Hepatocyte (in vitro differentiated cells): ENCODE measurements at places on chromosomes 2 and 18. TPM values are rescaled to one million over a fixed set of nuclear protein-coding genes. Genes with fewer than 3 reads are reported as not detected.

Gene NEU2
- not detected in 2 replicates for total RNA-seq

Gene SKOR2
- total RNA-seq, result not detected in 2 replicates

DNA sequence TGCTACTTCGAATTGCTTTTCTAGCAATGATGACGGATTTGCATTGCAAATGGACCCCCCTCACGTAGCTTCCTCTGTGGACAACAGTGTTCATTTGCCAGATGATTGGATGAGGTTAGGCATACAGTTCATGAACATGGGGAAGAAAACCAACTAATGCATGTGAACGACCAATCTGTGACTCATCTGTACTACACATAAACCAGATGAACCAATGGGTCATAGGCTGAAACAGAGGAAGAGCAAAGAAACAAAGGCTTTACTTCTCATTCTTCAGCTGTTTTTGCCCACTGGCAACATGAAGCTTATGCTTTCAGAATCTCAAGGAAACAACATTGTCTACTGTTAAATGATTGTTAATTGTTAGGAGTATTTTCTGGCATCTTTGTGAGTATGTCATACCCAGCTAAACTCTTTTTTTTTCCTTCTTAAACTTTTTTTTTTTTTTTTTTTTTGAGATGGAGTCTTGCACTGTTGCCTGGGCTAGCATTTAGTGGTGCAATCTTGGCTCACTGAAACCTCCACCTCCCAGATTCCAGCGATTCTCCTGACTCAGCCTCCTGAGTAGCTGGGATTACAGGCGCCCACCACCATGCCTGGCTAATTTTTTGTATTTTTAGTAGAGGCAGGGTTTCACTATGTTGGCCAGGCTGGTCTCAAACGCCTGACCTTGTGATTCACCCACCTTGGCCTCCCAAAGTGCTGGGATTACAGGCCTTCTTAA, 35.5 kb downstream of the EFEMP1 start:
- H3K4me1 ChIP-seq, result no peaks in the 10 kb centered on the region
- no peak overlapping the region for H3K4me3 ChIP-seq
- H3K27ac ChIP-seq, result no peak overlapping the region
- no peaks in the 10 kb centered on the region for H3K36me3 ChIP-seq
- no peak for DNase-seq

- DNase-seq, result no peak
- H3K27me3 ChIP-seq, result no peaks in the 10 kb centered on the region
- H3K27ac ChIP-seq, result no peak overlapping the region
These were observed 754.0 kb upstream of the SOX11 start for GRCh38 chr2:4938206-4938605.

- H3K27me3 ChIP-seq, result no peaks in the 10 kb centered on the region
- no peaks in the 10 kb centered on the region for H3K36me3 ChIP-seq
- no peak overlapping the region for H3K4me3 ChIP-seq
- DNase-seq, result no peak
- no peak overlapping the region for H3K27ac ChIP-seq
- H3K4me1 ChIP-seq, result no peaks in the 10 kb centered on the region
These were observed 18.4 kb downstream of the GRP start for GRCh38 chr18:59238385-59238784.

GRCh38 chr2:203648273-203648672, 58.2 kb upstream of the CD28 start:
- H3K4me3 ChIP-seq, result no peak overlapping the region
- DNase-seq, result peak; percentile 30
- peak overlapping the region; percentile 33 for H3K27ac ChIP-seq
- H3K36me3 ChIP-seq, result no peaks in the 10 kb centered on the region
- no peaks in the 10 kb centered on the region for H3K27me3 ChIP-seq

DNA sequence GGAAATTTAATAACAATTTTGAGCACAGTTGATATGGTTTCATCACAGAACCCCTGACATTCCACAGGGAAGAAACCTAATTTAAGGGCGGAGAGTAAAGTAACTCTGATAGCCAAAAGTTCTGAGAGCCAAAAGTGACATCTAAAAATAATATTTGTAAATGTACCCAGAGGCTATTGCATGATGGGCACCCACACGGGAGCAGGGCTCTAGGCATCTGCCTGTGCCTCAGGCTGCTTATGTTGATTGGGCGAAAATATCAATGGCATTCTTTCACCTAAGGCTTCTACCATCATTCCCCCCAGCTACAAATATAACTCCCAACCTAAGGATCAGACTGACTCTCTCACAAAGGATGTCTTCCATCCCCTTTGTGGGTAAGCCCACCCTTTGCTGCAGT, 54.1 kb upstream of the PTPRM start:
- no peaks in the 10 kb centered on the region for H3K27me3 ChIP-seq
- H3K4me3 ChIP-seq, result no peak overlapping the region
- no peaks in the 10 kb centered on the region for H3K36me3 ChIP-seq
- H3K27ac ChIP-seq, result no peak overlapping the region

Gene HMSD
- 0.10 TPM in 1 of 2 replicates, not detected in the other for total RNA-seq

- peaks cover 39% of the 10 kb centered on the region for H3K4me1 ChIP-seq
- no peak for DNase-seq
- H3K36me3 ChIP-seq, result no peaks in the 10 kb centered on the region
These were observed 22.1 kb downstream of the CIB4 start for GRCh38 chr2:26619096-26619495.

Gene SAP130
- total RNA-seq, result 12.6 and 18.8 TPM in 2 replicates

GRCh38 chr2:241844831-241845578, 13.7 kb downstream of the PDCD1 start:
- H3K27me3 ChIP-seq, result peaks cover 5% of the 10 kb centered on the region
- no peak overlapping the region for H3K4me3 ChIP-seq
- no peaks in the 10 kb centered on the region for H3K4me1 ChIP-seq
- no peak overlapping the region for H3K27ac ChIP-seq

DNA sequence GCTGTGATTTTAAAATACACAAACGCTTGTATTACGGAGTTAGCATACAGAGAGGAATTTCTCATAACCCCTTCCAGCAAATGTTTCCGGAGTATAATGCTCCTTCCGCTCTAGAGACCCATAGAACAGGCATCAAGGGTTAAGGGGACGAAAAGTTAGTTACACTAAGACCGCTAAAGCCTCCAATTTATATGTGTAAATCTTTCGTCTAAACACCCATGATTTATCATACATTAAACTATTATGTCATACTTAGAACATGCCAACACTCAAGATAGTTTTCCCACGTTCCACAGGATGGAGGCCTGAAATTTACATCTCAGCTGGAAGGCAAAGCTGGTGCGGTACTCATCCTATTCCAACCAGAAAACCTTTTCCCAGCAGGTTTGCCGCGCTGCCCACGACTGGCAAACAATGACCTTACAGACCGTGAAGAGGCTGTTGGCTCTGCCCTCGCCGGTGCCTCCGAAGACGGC, 650 bp downstream of the ORMDL1 start:
- no peaks in the 10 kb centered on the region for H3K36me3 ChIP-seq
- no peaks in the 10 kb centered on the region for H3K27me3 ChIP-seq
- DNase-seq, result no peak
- H3K4me1 ChIP-seq, result peaks cover 10% of the 10 kb centered on the region
- peak overlapping the region; percentile 98 for H3K27ac ChIP-seq
- H3K4me3 ChIP-seq, result peak overlapping the region; percentile 80

Gene TTC31
- total RNA-seq, result 19.9 and 25.1 TPM in 2 replicates

Gene MZT2B
- 103 and 127 TPM in 2 replicates for total RNA-seq

DNA sequence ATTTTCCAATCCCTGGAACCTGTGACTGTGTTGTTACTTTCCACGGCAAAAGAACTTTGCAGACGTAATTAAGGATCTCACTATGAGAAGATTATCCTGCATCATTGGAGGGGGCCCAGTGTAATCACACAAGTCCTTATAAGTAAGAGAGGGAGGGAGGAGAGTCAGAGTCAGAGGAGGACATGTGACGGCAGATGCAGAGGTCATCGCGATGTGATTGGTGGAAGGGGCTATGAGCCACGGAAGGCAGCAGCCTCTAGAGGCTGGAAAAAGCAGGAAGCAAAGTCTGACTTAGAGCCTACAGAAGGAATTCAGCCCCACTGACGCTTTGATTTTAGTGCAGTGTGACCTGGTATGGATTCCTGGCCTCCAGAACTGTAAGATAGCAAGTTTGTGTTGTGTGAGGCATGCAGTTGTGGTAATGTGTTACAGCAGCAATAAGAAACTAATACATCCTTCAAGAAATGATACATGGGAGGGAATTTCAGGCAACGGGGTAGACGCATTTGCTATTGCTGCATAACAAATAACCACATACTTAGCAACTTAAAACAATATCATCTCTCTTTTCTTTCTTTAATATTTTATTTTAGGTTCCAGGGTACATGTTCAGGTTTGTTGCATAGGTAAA, 112.7 kb upstream of the SERPINE2 start:
- peaks cover 7% of the 10 kb centered on the region for H3K4me1 ChIP-seq
- no peak for DNase-seq
- no peaks in the 10 kb centered on the region for H3K36me3 ChIP-seq
- H3K27me3 ChIP-seq, result no peaks in the 10 kb centered on the region
- no peak overlapping the region for H3K27ac ChIP-seq

Gene VPS54
- 36.2 and 40.5 TPM in 2 replicates for total RNA-seq
